ENCODE measurements at places on chromosomes 4 and X. TPM values are rescaled to one million over a fixed set of nuclear protein-coding genes. Genes with fewer than 3 reads are reported as not detected.

POLN gene
- 1.1 TPM for total RNA-seq

LRCH2 gene
- total RNA-seq: not detected

TRO gene
- total RNA-seq: 0.74 TPM

MAGEB18 gene
- total RNA-seq: not detected

Measured in A549 treated with ZK216348 at 1 μM for 4 hours (cell line).